ENCODE measurements at places on chromosomes 1 and 21.

- peak; percentile 23 for DNase-seq
Observed at GRCh38 chr21:16058896-16059295, 329.1 kb downstream of the USP25 start.

GRCh38 chr1:54851936-54852524, 35.0 kb downstream of the DHCR24 start:
- DNase-seq = no peak

DNA sequence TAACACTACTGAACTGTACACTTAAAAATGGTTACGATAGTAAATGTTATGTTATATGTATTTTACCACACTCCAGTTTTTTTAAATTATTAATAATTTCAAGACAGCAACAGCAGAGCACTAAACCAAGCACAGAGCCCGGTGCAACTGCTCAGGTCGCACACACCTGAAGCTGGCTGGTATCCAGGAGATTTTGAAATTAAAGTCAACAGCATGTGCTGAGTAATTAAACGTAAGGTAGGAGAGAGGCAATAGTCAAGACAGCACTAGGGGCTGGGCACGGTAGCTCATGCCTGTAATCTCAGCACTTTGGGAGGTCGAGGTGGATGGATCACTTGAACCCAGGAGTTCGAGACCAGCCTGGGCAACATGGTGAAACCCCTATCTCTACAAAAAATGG, 35.1 kb upstream of the SLC30A10 start:
- no peak for DNase-seq

GRCh38 chr21:45055861-45056260, 18.5 kb upstream of the ADARB1 start:
- peak; percentile 23 for DNase-seq

DNA sequence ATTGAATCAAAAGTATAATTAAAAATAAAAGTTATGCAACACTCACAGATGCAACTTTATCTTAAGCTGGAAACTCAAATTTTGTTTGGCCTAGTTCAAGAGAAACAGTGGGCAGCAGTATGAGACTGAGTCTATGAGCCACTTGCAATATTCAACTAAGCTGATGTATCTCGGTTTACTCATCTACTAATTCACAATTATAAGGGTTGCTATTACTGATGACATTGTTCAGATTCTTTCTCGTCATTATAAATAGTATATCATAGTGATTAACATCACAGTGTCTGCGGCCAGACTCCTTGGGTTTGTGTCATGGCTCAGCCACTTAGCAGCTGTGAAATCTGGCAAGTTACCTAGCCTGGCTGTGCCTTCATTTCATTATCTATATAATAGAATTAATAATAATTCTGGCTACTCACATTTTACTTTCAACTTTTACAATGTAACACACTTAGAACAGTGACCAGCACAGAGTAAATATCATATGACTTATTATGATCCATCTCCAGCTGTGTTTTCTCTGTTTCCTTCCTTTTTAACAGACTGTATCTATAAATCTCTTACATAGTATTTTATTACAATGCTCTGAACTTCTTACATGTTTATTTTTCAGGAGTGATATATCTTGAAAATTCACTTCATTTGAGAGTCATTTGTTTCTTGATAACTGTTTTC, 194.3 kb upstream of the RGS18 start:
- DNase-seq = peak; percentile 8

DNA sequence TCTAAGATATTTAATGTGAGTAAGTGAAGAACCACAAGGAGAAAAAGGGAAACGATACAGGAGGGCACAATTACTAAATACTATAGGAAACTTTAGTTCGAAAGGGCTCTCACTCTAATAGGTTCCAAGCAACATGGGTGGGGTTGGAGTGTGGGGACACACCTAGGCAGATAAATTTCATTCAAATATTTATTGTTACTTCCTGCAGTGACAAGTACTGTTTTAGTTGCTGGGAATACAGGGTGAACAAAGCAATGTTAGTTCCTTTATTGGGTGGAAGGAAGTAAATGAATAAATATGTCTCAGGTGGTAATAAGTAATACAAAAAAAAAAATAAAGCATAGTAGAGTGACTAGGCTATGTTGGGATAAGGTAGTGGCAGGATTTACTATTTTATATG, 73.2 kb upstream of the B3GALT2 start:
- DNase-seq = no peak

- no peak for DNase-seq
Observed at GRCh38 chr1:30331415-30332065, 391.8 kb downstream of the MATN1 start.

DNA sequence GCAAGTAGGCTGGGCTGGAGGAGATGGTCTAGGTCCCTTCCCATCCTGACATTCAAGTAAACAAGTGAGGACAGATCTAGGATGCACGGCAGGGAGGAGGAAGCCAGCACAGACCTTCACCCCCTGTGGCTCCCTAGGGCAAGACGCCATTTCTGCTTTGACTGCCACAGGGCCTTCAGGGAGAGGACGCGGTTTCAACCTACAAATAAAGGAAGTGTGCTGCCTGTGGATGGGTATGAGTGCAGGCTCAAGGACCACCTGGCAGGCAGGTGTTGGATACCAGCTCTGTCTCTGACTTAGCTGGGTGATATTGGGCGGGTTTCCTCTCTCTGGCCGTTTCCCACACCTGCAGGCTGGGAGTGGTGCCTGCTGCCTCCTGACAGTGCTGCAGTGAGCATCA, 16.2 kb downstream of the SLC2A1 start:
- DNase-seq = no peak

GRCh38 chr1:230065571-230065970, 1.5 kb upstream of the GALNT2 start:
- no peak for DNase-seq

DNA sequence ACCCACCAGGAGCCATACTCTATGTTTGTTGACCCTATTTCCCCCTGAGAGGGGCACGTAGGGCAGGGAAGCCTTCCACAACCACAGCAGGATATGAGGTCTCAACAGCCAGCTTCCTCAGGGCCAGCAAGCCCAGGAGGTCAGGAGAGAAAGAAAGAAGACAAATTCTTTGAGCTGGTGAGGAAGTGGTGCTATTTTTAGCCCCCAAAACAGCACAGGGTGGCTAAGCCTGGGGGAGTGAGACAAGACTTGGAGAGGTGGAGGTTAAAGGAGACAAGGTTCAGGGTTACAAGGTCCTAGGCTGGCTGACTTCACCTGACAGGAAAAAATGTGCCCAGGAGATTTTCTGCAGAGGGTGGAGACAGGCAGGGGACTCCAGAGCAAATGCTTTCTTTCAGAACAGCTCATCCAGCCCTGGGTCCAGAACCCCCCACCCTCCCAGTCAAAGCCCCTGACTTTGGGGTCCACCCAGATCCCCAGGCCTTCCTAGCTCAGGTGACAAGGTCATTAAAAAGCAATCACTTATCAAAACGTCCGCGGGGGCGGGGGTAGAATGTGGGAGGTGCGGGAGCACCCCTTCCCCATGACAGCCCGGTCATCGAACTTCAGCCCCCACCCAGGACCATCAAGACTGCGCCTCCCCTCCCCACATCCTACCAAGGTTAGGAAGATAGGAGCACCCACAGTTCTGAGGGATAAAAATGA, 1.3 kb downstream of the SV2A start:
- no peak for DNase-seq

- DNase-seq = no peak
Observed at GRCh38 chr1:89779151-89779940, 41.5 kb upstream of the LRRC8D start.

GRCh38 chr21:42097274-42097673, 26.2 kb downstream of the UMODL1 start:
- no peak for DNase-seq

DNA sequence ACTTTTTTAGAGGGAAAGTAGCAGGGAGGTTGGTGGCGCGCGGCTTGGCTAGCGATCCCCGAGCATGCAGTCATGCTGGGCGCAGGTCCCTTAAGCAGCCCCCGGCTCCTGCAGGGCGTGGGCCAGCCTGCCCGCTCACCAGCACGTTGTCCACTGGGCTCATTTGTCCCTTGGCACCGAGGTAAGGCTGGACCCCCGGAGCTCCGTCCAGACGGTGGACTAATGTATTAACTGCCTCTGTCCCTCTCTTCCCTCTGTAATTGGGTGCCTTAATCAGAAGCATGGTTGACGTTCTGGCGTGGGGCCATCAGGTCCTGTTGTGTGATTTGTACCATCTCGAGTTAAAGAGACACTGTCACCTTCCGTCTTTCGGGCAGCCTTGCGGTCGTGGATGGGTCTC, 17.7 kb downstream of the TMEM201 start:
- DNase-seq = no peak

DNA sequence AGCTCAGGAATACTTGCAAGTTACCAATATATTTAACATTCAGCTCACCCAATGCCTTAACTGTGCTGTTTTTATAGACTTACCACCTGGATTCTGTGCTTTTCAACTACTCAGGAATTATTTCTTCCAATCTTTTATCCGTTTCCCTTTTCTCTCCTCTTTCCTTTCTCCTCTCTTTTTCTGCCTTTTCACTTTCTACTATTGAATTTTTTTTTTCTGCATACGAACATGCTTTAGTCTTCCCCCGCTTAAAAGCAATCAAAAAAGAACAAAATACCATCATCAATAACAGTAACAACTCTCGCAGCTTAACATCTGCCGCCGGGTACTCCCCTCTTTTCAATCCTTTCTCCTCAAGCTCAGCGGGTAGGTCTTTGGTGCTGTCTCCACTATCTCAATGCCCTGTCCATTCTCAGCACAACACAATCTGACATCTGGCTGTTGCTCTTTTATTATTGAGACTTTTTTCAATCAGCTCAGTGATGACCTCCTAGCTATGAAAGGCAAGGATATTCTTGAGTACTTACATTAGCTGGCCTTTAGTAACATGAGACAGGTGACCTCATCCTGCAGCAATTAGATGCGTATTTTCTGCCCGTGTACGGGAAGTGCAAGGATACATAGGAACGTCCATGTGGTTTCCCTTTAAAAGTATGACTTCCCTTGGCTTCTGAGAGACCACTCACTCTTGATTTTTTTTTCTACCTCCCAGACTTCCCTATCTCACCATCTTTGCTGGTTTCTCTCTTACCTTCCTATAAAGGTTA, 40.2 kb upstream of the SIPA1L2 start:
- DNase-seq = peak; percentile 17

DNA sequence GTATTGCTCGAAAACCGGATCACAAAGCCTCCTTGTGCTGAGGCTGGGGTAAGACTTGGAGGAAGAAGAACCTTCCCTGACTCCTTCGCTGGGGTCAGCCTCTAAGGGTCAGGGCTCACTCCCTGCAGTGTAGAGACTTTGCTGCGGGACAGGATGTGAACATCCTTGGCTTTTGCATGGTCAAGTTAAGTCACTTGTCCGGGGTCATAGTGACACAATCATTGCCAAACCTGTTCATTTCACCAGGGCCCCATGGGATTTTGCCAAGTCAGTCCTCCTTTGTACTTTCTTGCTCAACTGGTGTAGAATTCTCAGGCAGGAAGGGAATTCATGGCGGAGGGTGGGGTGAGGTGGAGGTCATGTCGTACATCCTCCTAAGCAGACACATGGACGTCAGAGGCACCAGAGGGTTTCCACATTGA, 24.7 kb upstream of the IL10 start:
- no peak for DNase-seq

GRCh38 chr1:232556351-232556750, 73.6 kb downstream of the SIPA1L2 start:
- no peak for DNase-seq

GRCh38 chr1:157124855-157125254, 13.3 kb downstream of the ETV3 start:
- DNase-seq = no peak

DNA sequence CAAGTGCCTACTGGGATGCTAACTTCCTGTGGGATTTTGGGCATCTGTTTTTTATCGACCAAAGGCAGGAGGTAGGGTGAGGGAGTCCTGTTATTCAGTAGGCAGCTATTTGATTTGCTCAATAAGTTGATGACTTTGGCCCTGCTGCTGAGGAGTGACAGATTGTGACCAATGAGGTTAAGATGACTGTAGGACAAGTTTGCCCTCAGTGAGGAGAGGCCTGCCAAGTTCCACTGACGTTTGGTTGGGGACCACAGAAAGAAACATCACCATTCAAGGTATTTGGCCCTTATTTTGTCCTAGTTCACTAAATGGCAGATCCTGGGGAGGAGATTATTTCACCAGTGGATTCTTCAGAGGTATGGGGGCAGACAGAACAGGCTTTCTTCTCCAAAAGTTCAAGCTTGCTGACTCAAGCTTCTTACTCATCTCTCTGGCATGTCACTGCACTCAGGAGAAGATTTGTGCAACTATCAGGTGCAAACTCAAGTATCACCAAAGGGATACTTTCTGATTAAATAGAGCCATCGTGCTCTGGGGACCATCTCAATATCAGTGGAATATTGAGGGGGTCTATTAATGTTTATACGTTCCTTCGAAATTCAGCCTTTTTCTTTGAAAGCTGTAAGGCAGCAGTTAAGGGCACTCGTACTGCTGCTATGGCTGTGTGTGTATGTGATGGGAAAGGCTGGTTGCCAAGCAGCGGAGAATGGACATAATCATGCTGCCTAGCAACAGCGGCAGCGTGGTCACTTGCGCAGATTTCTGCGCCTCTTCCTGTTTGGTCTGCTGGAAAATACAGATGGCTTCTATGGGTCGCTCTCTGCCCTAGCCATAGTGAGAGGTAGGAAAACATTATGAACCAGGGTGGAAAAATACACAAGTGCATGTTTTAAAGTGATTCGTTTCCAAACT, 78.7 kb downstream of the PBX1 start:
- DNase-seq = peak; percentile 55

DNA sequence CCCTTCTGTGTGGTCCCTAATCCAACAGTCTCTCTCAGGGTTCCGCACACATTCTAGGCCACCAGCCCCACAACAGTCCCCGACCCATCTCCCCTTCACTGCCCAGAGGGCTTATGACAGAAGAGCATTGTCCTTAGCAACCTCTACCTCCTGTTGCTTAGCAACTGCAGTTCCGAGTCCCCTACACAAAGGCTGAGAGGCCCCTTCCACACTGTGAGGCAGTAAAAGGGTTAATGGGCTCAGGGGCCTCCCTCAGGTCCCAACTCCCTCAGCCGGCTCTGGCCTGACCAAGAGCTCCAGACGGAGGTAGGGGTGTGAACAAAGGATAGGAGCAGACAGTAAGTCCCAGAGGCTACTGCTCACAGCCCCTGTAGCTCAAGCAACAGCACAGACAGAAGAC, 4.3 kb downstream of the IGSF9 start:
- DNase-seq = no peak

DNA sequence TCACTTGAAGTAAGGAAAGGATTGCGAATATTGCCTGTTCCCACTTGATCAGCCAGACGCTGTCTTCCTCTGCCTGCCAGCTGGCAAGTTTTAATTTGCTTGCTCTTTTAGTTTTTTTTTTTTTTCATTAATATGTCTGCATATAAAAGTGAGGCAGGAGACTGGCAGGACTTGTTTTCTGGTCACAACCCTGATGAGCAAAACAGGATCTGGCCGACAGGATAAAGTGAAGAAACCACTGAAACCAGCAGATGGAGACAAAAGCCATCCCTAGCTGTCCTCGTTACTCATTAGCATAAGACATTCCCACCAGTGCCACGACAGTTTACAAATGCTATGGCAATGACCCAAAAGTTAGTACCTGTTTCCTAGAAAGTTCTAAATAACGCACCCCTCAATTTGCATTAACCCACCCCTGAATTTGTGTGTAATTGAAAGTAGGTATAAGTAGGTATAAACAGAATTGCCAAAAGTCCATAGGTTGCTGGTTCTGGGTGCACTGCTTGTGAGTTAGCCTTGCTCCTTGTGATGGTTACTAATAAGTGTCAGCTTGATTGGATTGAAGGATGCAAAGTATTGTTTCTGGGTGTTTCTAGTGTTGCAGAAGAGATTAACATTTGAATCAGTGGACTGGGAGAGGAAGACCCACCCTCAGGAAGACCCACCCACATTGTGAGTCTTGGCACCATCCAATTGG, 60.8 kb downstream of the ZNF684 start:
- peak; percentile 38 for DNase-seq
